ENCODE measurements at places on chromosomes 5 and 9. TPM values are rescaled to one million over a fixed set of nuclear protein-coding genes. Genes with fewer than 3 reads are reported as not detected.

The PCDHGB3 gene
- polyA plus RNA-seq = 2.3 TPM

The GABBR2 gene
- polyA plus RNA-seq = 4.6 TPM

DNA sequence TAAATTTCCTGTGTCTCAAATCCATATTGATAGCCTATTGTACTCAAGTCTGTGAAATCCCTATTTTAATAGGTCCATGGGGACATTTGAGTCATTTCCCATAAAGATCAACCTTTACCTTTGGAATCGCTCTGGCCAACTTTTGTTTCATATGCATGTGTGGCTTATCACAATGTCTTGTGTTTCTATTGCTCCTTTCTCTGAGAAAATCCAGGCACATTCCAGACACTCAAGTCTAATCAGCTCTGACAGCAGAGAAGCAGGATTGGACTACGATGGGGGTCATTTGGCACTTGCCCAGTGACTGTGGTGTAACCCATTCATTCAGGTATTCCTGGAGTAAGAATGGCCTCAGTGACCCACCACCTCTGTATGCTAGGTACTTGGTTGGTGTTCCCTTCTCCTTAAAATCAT is 48.4 kb downstream of the ACTBL2 start:
- DNase-seq = no peak

GRCh38 chr5:16992444-16992843 is 56.4 kb upstream of the MYO10 start:
- no peak for DNase-seq

The DOCK2 gene
- 2.7 TPM for polyA plus RNA-seq

DNA sequence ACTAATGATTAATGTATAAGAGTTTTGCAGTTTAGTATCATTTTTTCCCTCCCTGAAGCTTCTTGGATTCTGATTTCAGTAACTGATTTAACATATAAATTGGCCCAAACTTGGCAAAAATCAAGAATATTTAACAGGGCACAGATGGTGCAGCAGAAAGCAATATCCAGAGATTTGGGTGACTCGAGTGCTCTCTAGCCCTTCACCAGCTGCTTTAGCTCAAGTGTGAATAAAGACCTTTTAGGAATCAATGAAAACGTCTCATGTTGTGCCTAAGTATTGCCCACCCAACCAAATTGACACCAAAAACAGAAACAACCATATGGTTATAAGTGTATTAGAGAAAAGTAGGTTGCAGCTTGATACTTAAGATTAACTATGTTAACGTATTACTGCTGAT is 933.4 kb upstream of the PTPRD start:
- DNase-seq = no peak

DNA sequence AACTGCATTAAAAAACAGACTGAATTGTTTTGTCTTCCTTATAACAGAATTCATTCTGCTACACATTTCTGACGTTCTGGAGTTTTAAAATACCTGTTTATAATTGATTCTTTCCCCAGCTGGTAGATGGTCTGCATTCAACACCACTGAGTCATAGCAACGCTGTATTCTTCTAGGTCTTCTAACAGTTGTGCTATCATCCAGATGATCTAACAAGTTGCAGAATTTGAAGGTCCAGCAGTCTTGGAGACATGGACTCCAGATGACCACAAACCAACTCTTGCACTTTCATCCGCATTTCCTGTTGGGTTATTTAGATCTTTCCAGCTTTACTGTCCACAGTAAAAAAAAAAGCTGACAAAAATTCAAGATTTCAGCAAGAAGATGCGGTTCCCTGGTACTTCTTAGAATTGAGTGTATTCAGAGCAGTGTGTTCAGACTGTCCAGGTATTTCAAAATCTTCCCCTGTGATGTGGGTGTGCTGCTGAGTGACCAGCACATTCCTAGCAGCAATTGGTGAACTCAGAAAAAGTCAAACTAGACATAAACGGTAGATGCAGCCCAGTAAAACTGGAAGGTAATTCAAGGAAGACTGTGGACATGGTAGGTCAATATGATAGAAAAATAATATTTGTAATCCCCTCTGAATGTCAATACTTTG is 50.2 kb downstream of the CSNK1A1 start:
- no peak for DNase-seq

- no peak for DNase-seq
Observed at GRCh38 chr9:18502546-18502945, 28.6 kb downstream of the ADAMTSL1 start.

- no peak for DNase-seq
Observed at GRCh38 chr5:157371655-157372471, 88.2 kb upstream of the NIPAL4 start.

The RLN2 gene
- polyA plus RNA-seq = 3.2 TPM

The AQP7 gene
- 24.5 TPM for polyA plus RNA-seq

DNA sequence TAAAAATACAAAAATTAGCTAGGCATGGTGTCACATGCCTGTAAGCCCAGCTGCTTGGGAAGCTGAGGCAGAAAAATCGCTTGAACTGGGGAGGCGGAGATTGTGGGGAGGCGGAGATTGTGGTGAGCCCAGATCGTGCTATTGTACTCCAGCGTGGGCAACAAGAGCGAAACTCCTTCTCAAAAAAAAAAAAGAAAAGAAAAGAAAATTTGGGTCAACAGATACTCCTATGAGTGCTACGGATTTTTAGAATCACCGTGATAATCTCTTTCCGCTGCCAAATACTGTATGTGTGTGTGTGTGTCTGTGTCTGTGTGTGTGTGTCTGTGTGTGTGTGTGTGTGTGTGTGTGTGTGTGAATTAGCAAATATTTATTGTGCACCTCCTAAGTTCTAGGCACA is 64.4 kb downstream of the ARRDC3 start:
- no peak for DNase-seq

Data from left renal pelvis (tissue), 4 donors.